ENCODE measurements at places on chromosomes 6 and 20.

DNA sequence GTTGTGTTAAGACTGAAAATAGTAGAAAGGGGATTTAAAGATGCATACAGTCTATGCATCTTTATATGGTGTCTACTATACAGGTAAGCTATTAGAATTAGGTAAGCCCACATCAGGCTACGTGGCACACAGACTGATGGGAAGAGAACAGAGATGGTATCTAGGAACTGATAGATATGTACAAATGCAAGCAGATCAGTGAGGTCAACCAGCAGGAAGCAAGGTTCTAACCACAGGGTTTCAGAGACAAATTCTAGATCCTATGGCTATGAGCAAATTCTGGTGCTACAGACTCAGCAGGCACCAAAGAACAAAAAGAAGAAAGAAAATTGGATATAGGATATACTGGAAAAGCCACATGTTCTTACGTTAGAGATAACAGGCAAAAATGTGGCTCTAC is 110.6 kb downstream of the TRDN start:
- no peak for DNase-seq

- no peak for DNase-seq
Measured at GRCh38 chr6:95576218-95576997, 927 bp upstream of the MANEA start.

GRCh38 chr6:50843842-50844241 is 25.2 kb downstream of the TFAP2B start:
- DNase-seq = no peak

- no peak for DNase-seq
Measured at GRCh38 chr6:44117397-44118128, 9.7 kb downstream of the MRPL14 start.

- DNase-seq = no peak
Measured at GRCh38 chr6:3350252-3350796, 91.6 kb downstream of the PSMG4 start.

GRCh38 chr20:11799281-11799684 is 118.4 kb upstream of the BTBD3 start:
- no peak for DNase-seq

GRCh38 chr6:133855276-133855990 is 33.5 kb upstream of the TCF21 start:
- no peak for DNase-seq

DNA sequence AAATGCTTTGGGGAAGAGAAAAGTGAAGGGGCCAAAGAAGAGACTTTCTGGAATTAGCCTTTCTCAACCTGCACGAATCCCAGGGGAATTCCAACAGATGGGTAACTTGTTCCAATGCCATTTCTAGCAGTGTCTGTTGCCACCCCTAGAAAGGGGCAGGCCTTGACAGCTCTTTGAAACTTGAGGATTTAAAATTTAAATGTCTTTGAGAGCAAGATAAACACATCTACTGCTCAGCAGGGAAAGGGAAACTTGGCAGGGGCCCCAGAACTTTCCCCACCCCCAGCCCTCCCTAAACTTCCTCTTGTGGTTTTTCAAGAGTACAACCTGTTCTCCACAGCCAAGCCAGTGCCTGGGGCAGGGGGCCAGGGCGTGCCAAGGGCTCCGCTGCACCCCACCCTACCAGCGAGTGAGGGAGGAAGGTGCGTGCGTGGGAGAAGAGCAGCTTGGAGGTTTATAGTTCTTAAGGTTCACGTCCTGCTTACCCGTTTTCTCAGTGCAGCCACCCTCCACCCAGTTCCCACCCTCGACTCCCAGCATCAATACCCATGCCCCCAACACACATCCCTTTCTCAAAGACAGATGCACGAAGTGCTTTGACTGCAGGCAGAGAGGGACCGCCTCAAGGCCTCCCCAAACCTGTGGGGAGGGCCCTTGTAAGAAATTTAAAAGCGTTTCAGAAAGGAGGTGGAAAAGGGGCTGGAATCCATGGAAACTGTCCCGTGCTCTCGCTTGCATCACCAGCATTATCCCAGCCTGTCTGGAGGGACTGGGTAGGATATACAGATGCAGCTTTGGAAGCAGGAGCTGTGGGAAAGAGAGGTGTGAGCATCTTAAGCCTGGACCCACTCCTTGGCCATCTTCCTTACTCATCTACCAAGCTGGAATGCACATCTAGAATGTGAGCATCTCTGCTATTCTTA is 4.5 kb upstream of the TAF8 start:
- DNase-seq = peak; percentile 80

DNA sequence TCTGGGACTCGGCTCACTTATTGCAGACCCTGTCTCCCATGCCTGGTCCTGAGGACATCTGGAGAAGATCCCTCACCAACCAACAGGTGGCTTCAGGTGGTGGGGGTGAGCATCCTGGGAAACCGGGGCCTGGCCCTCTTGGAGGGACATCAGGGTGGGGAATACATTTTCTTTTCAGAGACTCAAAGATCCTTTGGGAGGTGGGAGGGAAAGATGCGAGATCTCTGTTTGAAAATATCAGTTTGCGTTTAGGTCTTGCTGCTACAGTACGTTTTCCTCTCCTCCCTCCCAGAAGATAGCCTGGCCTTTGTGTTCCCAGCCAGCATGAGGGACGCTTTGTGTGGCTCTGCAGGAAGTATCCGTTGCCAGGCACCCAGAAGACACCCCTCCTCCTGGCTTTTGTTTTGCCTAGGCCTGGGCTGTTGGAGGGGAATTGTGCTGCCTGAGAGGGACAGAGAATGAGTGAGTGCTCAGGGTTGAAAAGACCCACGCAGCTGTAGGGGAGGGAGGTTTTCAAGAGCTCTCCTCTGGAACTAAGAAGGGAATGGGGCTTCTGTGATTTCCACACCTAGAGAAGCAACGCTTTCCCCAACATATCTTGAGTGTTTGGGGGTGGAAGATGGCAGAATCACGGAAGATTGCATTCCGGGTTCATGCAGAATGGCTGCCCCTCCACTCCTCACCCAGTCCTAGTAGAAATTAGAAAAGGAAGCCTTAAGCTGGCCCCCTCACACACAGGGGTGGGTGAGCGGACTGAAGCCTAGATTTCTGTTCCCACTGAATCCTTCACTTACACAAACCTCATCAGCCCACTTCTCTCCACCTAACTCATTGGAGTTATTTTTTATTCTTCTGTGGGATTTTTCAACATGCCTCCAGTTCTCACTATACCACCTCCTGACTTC is 22.0 kb upstream of the SLC2A12 start:
- no peak for DNase-seq

- DNase-seq = no peak
Measured at GRCh38 chr20:8215361-8215781, 83.3 kb downstream of the PLCB1 start.

DNA sequence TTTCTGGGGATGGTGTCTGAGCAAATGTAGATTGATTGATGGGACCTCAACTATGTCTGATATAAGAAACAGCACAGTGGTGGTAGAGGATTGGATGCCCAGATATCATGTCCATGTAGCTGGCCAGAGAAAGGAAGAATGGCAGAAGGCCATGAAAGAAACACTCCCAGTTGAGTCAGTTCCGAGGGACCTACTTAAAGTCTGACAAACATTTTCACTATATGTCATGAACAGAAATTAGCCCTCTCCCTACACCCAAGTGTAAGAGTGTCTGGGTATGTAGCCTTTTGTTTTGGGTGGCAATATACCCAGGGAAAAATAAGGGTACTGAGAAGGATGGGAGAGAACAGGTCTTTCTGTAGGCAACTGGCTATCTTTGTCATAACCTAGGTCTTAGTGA is 434.2 kb downstream of the BCKDHB start:
- no peak for DNase-seq

GRCh38 chr6:33091957-33092356 is 16.2 kb downstream of the HLA-DPB1 start:
- no peak for DNase-seq

DNA sequence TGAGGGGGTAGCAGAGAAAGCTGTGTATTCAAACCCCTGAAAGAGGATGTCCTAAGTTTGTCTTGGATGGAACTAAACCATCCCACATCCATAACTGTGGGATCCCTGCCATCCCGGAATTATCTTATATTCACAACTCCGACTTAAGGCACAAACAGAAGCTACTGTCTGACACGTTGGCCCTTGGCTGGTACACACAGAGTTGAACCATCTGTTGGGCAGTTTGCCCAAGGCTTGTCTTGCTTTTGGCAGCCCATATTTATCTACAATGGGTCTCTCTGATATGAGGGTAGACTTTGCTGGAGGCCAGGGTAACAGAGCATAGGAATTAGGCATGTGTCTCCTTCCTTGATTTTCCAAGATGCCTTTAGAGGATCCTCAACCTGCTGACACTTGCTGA is 116.6 kb upstream of the PROKR2 start:
- no peak for DNase-seq

DNA sequence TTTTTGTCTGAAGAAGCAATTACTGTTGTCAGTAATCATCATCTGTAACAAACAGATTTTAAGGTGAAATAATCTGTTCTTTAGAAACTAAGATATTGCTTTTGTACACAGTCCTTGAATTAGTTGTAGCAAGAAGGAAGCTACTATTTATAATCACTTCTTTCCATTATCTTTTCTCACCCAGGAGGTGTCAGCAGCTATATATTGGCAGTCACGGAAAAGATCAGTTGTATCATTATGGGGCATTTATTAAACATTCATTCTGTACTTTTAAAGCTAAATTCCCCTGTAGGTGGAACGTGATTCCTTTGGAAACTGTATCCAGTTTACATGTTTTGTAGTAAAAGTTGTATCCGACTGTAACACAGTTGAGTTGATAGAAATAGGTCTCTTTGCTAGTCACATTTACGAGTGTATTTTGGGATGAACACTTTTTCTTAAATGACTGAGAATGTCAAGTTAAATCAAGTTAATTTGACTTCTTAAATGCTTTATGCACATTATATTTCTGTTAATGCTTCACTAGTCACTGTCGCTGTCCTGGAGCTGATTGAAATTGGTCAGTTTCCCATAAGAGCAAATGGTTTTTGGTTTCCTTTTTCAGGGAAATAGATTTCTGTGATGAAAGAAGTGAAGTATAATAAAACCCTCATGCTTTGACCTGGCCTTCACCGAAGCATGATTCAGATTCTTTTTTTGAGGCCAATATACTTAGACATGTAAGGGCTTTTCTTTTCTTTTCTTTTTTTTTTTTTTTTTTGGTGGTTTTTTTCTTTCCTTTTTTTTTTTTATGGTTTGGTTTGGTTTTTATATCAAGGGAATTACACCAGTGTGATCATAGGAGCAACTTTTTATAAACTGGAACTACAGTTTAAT is 5.1 kb downstream of the QKI start:
- no peak for DNase-seq

DNA sequence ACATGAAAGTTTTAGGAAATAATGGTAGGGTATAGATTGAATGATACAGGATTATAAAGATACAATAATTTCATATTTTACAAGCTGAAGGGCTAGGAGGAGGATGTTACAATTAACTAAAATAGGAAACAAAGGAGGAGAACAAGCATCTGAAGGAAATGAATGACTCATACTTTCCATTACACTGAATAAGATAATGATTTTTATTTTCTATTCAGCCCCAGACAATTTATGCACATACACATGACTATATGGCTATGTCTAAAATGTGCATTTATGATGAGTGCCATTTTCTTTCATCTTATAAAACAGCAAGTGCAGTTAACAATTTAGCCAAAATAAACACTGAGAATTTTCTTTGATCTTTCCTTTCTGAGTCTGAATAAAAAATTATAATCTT is 994.6 kb upstream of the ADGRB3 start:
- no peak for DNase-seq

GRCh38 chr6:6820641-6821238 is 232.2 kb downstream of the LY86 start:
- DNase-seq = no peak

- DNase-seq = no peak
Measured at GRCh38 chr6:80276861-80277260, 170.4 kb downstream of the BCKDHB start.

DNA sequence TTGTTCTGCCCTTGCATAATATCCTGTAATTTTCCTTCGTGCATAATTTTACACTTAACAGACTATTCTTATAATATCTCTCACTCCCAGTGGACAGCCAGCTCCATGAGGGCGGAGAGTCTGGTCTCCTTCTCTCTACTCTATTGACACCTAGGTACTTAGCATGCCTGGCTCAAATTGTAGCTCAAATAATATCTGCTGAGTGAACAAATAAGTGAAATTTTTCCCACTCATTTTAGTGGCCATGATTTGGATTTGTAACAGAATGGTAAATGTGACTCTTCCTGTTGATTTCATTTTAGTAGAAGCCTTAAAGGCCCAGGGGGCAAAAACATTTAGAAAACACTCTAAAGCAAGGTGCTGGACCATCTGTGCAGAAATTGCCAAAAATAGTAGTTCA is 7.8 kb upstream of the DOK5 start:
- no peak for DNase-seq

- no peak for DNase-seq
Measured at GRCh38 chr6:70706491-70707123, 38.9 kb downstream of the SMAP1 start.

DNA sequence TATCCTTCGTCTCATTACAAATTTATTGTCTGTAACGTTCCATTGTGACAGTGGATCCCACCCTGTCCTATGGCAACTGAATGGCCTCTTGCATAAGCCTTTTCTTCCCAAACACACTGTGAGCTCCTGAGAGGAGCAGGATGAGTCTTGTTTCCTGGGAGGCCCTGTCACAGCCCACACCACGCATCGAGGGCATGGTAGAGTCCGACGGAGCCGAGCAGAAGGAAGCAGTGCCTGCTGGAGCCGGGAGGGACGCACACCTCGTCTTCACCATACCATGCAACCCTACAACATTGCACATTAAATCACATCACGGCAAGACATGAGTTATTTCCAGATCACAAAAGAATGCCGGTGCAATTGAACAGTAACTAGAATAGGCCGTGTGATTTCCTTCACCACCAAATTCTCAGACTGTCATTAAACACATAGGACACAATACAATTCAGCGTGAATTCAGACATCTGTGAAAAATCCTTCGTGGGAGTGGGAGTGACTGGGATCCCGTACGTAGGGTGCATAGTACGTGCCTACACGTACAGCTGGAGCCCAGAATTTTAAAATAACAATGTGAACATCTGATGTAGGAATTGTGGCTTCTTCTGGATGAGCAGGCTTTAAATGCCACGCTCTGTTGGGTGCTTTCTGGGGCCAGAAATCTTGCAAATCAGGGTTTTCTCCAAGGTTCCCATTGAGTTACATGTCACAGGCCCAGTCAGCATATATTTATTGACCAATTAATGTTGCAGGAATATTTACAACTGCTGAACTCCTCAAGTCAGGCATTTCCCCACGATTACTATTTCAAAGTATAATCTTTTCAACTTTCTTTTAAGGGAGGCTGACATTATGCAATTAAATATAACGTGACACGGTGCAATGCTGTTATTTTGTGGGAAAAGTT is 201.8 kb downstream of the TTLL2 start:
- no peak for DNase-seq

GRCh38 chr6:139448051-139448649 is 73.7 kb upstream of the CITED2 start:
- no peak for DNase-seq

GRCh38 chr20:49866051-49866450 is 49.3 kb downstream of the SPATA2 start:
- no peak for DNase-seq

- DNase-seq = no peak
Measured at GRCh38 chr6:92122746-92123145, 1296.6 kb downstream of the EPHA7 start.

Measured in left forelimb (tissue), 1 donor.